ENCODE measurements at places on chromosomes 11 and 22. TPM values are rescaled to one million over a fixed set of nuclear protein-coding genes. Genes with fewer than 3 reads are reported as not detected.
A peak's percentile ranks its signal among the peaks of the same experiment; 100 is the strongest.

The KRTAP5-2 gene
- total RNA-seq = not detected

The UBQLNL gene
- 0.24 TPM for total RNA-seq

GRCh38 chr11:44989831-44990566, 39.3 kb upstream of the TP53I11 start:
- H3K4me1 ChIP-seq = peaks cover 35% of the 10 kb centered on the region
- no peak for DNase-seq
- H3K27ac ChIP-seq = no peak overlapping the region
- H3K27me3 ChIP-seq = peaks cover 4% of the 10 kb centered on the region
- H3K36me3 ChIP-seq = no peaks in the 10 kb centered on the region
- H3K4me3 ChIP-seq = no peak overlapping the region

GRCh38 chr11:7577291-7578190, 63.7 kb downstream of the PPFIBP2 start:
- H3K27me3 ChIP-seq = no peaks in the 10 kb centered on the region
- H3K4me1 ChIP-seq = peaks cover 78% of the 10 kb centered on the region
- DNase-seq = no peak
- peak overlapping the region; percentile 96 for H3K27ac ChIP-seq
- H3K4me3 ChIP-seq = peak overlapping the region; percentile 33
- no peaks in the 10 kb centered on the region for H3K36me3 ChIP-seq

DNA sequence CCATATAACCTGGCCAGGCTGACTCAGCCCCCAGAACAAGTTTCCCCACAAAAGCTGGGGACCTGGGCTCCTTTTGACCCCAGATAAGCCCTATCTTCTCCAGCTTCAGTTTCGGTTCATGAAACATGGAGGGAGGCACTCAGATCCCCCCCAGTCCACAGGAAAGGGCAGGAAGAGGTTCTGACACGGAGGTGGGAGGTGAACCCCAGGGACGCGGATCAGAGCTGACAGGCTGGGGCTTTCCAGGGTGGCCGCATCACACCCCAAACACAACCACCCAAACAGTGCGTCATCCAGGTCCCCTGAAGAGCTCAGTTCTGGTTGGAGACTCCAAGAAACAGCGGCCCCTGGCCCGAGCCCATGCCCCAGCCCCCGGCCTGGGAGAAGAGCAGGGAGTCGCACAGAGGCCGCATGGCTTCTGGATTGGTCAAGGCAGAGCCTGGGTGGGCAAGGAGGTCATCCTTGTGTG, 44.3 kb upstream of the A4GALT start:
- H3K27ac ChIP-seq = no peak overlapping the region
- H3K4me1 ChIP-seq = no peaks in the 10 kb centered on the region
- no peaks in the 10 kb centered on the region for H3K36me3 ChIP-seq
- no peak for DNase-seq

Measured in WTC11 (cell line).